CD4-positive, alpha-beta T cell treated with Interleukin-15 for 4 hours (primary cell): ENCODE measurements at places on chromosomes 7 and 10.

DNA sequence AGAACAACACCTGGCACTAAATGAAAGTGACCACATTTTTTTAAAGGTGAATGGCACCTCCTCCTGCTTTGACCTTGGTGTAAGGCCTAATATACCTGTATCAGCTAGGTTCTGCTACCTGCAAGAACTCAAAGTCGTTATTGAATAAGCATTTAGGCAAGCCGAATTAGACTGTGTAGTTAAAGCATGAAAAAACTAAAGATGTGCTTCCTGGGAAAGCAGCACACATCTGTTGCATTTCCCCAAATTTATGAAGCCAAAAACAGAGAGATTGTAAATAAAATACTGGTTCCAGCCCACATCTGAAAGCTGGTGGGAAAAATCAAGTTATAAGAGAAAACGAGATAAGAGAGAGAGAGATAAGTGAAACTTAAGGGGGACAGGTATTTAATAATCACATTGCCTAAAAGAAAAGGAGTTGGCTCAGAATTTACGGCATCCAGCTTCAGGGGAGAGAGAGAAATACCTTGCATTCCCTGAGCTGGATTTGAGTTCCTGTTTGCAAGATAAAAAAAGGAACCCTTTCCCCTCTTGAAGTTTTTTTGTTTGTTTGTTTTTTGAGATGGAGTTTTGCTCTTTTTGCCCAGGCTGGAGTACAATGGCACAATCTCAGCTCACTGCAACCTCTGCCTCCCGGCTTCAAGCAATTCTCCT lies 1.8 kb upstream of the XPNPEP1 start:
- no peak for DNase-seq

DNA sequence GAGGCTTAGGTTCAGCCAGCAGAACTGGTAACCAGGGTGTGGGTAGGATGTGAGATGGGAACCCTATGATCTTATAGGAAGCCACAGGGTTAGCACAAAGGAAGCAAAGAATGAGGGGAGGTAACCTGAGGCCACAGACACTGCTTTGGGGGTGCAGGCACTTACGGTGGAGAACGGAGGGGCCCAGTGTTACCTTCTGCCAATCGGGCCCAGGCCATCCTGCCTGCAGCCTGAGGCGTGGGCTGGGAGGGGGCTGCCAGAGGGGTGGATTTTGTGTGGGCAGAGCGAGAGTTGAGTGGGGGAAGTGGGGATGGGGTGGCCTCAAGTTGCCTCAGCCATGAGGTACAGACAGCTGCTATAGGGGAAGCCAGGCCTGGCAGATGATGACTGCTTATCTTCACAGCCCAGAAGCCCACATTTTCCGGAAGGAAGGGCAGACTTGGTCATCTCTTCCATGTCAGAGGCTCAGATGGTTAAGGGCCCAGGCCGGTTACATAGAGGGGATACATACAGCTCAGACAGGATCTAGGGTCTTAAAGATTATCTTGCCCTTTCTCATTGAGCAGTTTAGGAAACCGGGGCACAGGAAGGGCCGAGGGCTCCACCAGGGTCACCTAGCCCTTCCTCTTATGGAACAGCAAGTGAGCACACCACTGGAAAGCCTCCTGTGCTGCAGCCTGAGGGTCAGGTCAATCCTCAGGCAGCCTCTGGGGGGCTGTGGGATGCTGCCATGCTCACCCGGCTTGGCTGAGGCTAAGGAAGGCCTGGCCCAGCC lies 24.4 kb upstream of the VSIR start:
- no peak for DNase-seq

GRCh38 chr10:66102756-66103155 lies 823.1 kb upstream of the LRRTM3 start:
- no peak for DNase-seq

DNA sequence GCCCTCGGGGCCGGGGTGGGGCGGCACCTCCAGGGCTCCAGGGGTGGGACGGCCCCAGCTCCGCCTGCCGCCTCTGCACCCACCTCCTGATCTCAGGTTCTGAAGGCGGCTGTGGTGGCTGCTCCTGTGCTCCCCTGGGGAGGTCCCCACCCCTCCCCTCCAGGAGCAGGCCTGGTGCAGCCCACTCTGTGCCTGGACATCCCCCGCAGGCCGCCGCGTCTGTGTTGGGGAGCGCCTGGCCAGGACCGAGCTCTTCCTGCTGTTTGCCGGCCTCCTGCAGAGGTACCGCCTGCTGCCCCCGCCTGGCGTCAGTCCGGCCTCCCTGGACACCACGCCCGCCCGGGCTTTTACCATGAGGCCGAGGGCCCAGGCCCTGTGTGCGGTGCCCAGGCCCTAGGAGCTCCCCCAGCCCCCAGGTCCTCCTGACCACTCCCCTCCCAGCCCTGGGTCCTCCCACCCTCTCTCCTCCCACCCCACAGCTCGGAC lies 5.5 kb downstream of the CYP2W1 start:
- DNase-seq = no peak

DNA sequence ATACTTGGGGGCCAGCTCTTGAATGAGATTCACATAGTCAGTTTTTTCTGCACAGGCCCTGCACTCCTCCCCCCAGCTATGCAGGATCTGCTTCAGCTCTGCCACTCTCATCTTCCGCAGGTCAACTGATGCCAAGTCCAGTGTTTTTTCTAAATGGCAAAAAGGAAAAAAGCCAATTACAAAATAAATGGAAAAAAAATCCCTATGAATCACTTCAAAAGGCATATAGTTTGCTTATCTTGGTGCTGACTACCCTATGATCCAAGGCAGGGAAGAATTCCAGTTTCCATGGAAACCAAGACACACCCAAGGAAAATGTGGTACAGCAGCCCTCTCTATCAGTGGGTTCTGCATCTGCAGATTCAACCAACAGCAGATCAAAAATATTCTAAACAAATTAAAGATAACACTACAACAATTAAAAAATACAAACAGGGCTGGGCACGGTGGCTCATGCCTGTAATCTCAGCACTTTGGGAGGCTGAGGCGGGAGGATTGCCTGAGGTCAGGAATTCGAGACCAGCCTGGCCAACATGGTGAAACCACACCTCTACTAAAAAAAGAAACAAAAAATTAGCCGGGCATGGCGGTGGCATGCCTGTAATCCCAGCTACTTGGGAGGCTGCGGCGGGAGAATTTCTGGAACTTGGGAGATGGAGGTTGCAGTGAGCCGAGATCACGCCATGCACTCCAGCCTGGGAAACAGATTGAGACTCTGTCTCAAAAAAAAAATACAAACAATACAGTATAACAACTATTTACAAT lies 17.6 kb downstream of the CDNF start:
- DNase-seq = no peak

DNA sequence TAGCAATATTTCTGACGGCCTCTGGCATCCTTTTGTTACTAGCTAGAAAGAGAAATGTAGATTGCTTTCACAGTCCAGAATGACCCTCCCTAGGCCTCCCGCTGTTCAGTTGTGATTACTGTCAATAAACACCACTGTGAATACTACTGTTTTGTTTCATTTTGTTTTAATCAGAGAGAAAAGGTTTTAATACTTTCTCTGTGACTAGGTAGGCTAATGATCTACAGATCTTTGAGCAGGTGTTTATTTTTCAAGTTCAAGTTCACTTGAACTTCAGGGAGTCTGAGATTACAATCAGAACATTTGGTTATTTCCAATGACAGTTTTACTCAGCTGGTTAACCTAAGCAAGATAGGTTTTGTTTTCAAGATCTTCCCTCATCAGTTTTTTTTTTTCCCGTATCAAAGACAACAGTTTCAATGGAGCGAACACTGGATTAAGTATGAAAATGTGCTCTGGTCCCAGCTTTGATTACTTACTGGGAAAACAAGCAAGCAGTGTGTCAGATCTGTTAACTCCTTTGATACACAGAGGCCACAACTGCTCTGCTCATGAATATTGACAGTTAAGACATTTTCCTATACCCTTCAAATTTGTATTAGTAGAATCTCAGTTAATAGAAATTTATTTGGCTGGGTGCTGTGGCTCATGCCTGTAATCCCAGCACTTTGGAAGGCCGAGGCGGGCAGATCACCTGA lies 34.8 kb downstream of the VKORC1L1 start:
- no peak for DNase-seq
